ENCODE measurements at places on chromosomes 11 and 22.

GRCh38 chr11:102553835-102554282 is 23.3 kb upstream of the MMP7 start:
- DNase-seq: no peak

DNA sequence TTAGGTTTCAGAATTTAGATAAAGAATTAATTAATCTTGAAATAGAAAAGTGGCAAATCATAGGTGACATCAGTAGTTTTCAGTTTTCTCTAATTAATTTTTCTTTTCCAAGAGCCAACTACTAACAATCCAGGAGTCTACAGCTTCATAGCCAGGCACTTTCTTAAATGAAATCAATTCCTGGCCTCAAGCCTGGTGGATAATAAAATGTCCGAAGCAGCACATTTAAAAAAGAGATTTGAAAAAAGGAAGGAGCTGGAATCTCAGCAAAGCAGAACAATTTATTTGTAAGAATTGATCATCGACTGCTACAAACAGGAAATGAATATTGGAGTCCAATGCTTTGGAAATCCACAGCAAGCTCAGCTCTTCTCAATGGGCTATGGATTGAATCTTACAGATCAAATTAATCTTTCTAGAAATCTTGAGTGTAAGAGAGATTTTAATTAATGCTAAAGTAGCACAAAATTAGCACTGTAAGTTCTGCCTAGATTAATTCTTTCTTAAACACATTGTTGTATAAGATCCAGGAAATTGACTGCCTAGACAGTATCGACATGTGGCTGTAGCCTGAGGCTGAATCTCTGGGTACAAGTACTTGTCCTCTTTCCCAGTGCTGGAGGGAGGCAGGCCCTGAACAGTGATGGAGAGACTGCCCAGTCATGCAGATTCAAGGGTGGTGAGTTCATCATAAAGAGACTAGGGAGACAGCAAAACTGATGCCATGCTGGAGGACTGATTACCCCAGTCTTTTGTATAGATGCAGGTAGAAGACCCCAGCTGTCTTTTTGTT is 167.8 kb upstream of the POU2AF2 start:
- no peak for DNase-seq

DNA sequence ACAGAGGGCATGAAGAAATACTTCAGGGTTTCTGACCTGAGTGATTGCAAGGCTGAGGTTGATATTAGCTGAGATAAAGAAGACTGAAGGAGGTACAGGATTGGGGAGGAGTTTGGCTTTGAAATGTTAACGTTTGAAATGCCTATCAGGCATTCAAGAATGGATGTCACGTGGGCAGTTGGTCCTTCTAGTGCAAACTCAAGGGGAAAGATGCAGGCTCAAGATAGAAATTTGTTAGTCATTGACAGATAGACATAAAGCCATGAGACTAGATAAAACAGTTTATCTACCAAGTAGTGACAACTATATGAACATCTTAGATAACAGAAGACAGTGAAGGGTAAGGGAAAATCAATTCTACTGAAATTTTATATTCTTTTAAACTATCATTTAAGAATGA is 23.1 kb downstream of the TTC17 start:
- no peak for DNase-seq

DNA sequence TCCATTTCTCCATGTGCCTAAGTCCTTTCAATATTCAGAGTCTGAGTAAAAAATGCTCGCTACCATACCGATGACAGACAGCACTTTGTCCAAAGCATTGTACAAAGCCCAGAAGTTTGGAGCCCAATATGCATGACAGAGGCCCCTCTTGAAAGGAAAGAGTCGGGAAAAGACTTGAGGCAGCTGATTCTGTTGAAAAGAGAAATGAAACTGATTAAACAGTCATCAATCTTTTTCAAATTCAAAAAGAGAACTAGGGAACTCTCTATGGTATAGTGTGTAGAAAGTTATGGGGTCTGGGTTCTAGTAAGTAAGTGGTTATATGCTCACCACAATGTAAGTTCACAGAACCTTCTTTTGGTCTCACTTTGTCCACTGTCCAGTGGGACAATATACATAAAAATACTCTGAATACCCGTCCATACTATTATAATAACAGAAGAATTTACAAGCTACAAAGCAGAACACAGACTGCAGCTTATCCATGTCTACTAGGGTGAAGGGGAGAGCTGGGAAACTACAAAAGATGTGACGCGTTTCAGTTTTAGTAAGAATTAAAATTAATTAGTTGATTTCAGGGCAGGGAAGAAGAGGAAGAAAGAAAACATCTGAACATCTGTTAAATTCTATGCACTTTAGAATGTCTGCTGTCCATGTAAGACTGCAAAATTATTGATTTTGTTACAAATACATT is 26.7 kb downstream of the ALG8 start:
- DNase-seq: no peak
